ENCODE measurements at places on chromosomes 2 and 18.

DNA sequence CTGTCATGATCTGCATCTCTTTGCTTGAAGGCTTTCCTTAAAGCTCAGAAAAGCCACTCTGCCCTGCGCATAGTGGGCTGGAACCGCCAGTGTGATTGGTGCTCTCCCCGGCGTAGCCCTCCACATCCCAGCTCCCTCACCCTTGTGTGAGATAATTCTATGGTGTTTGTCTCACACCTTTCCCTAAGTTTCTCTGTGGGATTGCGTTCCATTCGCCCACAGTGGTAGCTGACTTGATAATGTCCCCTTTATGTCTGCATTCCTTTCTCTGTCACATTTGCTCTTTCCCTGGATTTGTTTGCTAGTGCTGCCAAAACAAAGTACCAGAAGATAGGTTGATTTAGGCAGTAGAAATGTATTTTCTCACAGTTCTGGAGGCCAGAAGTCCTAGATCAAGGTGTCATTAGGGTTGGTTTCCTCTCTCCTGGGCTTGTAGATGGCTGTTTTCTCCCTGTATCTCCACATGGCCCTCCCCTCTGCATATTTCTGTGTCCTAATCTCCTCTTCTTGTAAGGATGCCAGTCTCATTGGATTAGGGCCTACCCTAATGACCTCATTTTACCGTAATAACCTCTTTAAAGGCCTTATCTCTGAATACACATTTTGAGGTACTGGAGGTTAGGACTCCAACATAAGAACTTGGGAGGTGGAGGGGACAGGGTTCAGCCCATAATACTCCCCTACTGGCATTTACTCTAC lies 7.4 kb upstream of the TMEM87B start:
- no peak for DNase-seq

GRCh38 chr18:4293337-4293736 lies 161.8 kb downstream of the DLGAP1 start:
- no peak for DNase-seq

DNA sequence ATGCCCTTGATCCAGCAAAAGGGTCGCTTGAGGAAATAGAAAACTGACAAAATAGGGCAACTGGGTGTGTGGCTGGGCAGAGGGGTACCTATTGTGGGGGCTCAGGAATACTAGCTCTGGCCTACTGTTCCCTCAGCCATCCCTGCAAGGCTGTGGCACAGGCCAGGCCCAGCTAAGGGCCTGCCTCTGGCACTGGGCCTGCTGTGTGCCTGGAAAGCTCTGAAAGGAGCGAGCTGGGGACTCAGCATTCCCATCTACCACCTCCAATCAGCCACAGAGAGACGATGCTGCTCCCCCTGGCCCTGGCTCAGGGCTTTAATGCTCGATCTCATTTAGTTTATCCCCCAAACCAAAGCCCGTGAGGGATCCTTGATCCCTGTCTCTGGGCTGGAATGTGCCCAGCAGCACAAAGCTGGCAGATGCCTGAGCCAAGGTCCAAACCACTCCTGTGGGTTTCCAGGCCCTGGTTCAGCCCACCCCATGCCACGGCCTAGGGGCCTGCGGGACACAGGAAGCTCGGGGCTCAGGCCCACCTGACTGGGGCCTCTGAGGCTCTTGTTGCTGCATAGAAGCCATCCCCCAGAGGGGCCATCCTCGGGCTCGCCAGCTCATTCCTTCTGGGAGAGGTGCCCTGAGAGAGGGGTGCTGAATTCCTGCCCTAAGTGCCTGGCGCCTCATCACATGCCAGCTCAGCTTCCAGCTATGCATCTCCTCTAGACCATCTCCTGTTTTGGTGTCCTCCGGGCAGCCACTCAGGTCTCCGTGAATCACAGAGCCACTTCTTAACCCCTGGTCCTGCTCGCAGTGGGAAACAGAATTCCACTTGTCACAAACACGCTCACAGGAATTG lies 43.0 kb upstream of the KCNF1 start:
- no peak for DNase-seq

- no peak for DNase-seq
Observed at GRCh38 chr2:231050018-231050901, 6.4 kb upstream of the PSMD1 start.

GRCh38 chr2:190533968-190534309 lies 583 bp downstream of the NEMP2 start:
- no peak for DNase-seq
